PC-3 (cell line): ENCODE measurements at places on chromosomes 7 and 10. TPM values are rescaled to one million over a fixed set of nuclear protein-coding genes. Genes with fewer than 3 reads are reported as not detected.

DNA sequence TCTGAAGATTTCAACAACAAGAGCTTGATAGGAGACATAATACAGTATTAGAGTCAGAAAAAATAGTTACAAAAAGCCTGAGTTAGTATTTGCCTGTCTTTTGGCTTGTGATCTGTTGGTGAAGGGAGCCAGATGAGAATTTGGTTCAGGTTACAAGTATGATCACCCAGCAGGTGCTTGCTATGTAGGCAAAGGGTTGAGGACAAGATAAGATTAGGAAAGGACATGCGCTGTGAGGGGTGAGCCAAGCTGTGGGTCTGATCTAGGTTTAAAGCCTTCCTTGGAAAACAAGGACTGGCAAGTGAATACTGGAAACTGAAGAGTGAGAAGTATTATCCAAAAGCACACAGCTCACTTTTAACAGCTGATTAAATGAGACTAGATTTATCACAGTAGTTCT lies 28.7 kb upstream of the CD36 start:
- no peak for DNase-seq

The ADRA2A gene
- total RNA-seq = not detected in 2 replicates

DNA sequence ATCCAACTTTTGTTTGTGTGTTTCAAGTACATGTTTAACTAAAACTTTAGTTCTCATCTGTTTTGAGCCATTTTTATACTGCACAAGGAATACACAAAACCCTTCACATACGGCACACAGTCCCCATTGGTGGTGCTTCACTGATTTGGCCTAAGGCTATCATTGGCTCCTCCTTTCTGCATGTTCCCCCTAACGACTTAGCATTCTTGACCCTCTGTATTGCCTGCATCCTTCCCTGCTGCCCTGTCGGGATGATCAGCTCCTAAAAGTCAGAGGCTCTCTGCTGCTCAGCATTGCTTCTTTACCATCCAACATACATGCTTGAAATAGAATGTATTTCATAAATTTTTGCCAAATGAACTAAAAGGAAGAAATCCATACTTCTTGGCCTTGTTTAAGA lies 111.4 kb upstream of the ABCB5 start:
- DNase-seq = no peak

The CUZD1 gene
- 0.36 and 0.40 TPM in 2 replicates for total RNA-seq

DNA sequence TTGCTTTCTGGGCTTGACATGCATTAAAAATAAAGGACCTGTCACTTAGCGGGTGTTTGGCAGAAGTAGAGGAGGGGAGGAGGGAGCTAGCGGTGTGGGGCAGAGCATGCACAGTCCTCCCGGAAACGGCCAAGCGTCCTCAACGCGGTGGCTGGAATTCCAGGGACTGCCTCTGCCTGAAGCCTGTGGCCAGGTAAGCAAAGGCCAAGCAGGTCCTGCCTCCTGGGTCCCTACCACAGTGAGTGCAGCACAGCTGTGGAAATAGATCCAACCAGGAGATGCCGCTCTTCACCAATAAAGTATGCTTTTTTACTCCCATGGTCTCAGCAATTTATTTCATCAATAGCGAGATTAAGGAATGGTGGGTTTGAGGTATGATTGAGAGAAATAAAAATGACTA lies 323.4 kb downstream of the WDR37 start:
- no peak for DNase-seq

GRCh38 chr7:94272821-94273583 lies 121.7 kb upstream of the COL1A2 start:
- DNase-seq = no peak

The CHAT gene
- total RNA-seq = not detected in 2 replicates

DNA sequence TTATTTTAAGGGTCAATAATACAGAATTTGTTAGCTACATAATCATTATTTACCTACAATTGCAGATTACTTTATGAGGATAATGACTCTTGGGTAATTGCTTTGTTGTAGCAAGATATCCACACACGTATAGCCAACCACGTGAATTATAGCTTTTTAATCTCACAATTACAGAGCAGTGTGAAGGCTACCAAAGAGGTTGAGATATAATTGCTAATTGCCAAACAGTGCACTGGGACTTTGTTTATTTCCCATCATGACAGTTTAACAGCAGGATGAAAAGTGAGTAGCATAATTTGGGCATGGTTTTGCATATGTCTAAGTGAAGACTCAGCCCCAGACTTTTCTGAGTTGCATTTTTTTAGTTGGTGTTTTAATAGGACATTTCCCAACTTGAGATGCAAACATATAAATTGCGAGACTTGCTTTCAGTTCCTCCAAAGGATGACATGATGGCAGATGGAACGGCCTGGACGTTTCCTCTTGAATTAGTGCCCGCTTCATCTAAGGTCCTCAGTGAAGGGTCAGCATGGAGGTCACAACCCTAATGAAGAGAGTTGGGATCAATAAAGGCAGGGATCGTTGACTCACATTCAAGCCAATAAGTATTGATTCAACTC lies 180.7 kb upstream of the GPR26 start:
- DNase-seq = no peak

- DNase-seq = no peak
Observed at GRCh38 chr7:27872356-27873275, 132.7 kb downstream of the TAX1BP1 start.

DNA sequence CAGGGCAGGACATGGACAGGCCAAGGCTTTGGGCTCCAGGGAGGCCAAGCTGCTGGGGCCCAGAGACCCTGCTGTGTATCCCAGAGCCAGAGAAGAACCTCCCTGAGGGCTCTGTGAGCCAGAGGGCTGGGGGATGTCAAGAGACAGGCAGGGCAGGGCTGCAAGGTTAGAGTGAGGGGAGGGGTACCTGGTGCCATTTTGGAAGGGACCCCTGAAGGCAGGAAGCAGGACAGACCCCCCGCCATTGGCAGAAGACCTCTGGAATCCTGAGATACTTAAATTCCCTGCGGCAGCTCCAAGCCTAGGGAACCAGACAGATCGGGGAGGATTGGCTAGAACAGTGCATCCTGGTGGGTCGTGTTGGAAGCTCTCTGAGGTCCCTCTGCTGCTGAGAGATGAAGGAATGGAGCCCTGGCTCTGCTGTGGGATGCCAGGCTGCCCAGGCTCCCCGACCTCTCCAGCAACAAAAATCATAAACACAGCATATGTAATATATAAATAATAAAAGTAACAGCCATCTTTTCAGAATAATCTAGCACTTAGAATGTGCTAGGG lies 75.0 kb downstream of the LHPP start:
- DNase-seq = no peak

DNA sequence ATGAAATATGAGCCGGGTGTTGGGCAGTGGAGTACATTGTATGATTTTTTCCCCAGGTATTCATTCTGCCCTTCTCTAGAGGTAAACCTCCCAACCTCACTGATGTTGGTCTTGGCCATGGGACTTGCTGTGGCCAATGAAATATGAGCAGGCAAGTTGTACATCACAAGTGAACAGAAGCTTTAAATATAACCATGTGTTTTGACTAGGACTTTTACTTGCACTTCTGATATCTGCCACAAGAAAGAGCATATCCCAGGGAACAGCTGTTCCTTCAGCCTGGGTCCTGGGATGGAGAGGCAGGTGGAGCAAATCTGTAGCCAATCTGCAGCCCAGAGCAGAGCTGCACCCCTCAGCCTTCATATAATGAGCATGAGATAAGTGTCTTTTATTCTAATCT lies 109.8 kb upstream of the PALS2 start:
- DNase-seq = no peak

DNA sequence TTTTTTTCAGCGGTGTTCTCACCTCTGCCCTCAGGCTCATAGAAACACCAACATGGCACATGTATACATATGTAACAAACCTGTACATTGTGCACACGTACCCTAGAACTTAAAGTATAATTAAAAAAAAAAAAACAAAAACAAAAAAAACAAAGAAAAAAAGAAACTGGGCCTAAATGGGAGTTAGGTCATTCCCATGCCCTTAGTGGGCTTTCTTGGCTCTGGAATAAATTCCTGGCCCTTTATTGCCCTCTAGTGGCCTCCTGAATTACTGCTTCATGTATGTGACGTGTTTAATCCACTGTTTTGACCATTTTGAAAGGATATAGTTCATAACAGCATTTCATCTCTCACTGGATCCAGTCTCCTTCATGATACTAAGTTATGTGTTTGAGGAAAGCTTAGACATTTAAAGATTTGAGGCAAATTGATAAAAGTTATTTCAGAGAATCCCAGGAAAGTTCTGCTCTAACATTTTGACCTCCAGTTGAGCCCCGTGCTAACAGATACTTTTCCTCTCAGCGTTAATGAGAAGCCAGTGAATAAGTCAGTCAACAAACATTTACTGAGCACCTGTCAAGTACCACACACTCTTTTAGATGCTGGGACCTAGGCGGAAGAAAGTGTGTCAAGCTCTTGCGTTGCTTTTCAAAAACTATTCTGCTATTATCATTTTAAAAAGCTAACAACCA lies 54.7 kb upstream of the SYPL1 start:
- DNase-seq = peak; percentile 94

GRCh38 chr10:106136175-106136574 lies 1028.3 kb downstream of the SORCS1 start:
- peak; percentile 36 for DNase-seq

The ITGB1 gene
- 956 and 1,010 TPM in 2 replicates for total RNA-seq

- peak; percentile 83 for DNase-seq
Observed at GRCh38 chr7:105718511-105718925, 137.2 kb upstream of the EFCAB10 start.

DNA sequence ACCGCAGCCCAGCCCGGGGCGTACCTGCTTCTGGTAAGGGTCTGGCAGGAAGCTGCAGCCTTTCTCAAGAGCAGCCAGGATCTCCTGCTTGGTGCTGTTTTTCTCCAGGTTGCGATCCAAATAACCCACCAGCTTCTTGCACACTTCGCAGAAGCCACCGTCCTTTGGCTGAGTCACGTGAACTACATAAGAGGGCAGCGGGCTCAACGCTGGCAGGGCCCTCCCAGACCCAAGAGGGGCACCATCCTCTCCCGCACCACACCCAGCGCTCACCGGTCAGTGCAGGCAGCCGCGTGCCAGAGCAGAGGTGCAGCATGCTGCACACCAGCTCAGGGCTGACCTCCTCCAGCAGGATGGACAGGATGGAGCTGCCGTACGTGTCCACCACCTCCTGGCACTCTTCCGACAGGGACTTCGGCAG lies 31.6 kb downstream of the PSAP start:
- DNase-seq = no peak

DNA sequence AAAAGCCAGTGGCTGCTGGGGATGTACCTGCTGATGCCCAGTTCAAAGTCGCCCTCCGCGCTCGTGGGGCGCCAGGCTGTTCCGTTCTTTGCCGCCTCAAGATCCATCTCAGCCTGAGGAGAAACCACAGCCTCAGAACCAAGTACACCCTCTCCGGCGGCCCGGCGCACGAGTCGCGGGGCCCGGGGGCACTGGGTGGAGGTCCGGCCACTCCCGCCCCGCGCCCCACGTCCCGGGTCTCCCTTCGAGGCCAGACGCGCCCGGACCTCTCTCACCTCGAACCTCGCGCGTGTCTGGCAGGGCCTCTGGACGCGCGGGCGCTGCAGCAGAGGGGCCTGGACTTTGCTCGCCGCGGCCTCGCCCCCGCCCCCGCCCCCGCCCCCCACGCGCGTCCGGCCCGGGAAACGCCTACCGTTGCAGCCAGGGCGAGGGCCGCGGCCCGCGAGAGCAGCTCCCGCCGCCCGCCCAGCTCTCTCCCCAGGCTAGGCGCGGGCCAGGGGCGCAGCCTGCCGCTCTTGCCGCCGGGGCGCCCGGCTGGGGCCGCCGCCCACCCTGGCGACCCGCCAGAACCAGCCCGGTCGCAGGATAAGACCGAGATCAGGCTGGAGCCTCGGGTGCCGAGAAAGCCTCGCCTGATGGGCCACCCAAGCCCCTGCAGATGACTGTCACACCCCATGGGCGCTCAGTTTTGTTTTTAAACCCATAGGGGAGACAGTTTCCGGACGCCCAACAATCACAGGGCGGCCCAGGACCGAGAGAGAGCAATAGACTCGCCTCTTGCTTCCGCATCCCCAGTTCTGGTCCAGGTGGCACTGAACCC lies at the start of gene ABCB4:
ABCB4 (minus strand) TSS at position 322 of the 820 bp plus-strand sequence; CDS start at position 107, 215 bp downstream.
- no peak for DNase-seq

DNA sequence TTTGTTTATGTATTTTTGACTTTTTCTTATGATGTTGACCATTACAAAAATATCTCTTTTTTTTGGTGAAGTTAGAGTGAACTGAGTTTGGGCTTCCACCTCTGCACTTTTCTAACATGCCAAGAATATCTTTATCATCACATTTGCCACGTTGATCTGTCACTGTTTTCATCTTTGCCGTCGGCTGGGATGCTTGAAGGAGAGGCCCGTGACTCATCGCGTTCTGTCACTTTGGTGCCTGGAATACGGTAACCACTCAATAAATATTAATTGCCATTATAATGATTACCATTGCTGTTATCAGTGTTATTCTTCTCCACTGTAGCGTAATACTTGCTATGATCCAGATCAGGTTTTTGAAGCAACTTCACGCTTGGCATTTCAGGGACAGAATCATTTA lies 350.8 kb upstream of the PFKP start:
- DNase-seq = no peak

The SLC16A12 gene
- not detected in 2 replicates for total RNA-seq

The FGFR2 gene
- 0.17 and 0.36 TPM in 2 replicates for total RNA-seq

GRCh38 chr7:74625446-74625845 lies 32.1 kb upstream of the GTF2I start:
- peak; percentile 55 for DNase-seq
